Stimulated activated CD4-positive, alpha-beta T cell treated with anti-CD3 and anti-CD28 coated beads, Interleukin-4, amount 100 ng/mL, for 48 hours (primary cell): ENCODE measurements at places on chromosomes 4 and X.
A peak's percentile ranks its signal among the peaks of the same experiment; 100 is the strongest.

DNA sequence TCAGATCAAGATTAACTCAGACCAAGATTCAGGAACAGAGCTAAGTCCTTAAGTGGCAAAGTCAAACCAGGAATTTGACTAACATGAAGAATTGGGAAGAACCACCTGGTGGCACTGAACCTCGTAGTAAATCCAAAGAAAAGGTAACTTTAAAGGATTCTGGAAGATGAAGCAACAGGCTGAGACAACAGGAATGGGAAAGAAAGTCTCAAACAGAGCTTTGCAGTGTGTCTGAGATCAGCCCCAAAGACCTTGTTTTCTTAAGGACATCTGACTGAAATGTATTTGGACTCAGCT is 126.1 kb downstream of the ASB9 start:
- DNase-seq, result no peak

DNA sequence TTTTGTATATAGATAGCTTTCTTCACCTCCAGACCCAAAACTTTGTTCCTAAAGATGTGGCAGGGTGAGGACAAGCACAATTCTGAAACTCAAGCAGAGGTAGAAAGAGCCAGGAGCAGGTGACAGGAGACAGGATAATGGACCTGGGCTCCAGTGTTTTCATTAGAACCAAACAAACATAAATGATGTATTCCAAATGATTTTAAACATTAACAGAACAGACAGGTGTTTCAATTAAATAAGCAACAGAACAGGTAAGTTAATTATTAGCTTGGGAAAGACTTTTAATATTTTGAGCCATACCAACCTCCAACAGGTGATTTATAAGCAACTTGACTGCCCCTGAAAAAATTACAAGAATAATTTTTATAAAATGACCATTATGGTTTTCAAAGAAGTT is 459.4 kb upstream of the LCORL start:
- no peak for DNase-seq

- DNase-seq, result no peak
These were observed 61.9 kb upstream of the IRF2 start for GRCh38 chr4:184536065-184536880.

GRCh38 chrX:65687367-65687766 is 19.9 kb downstream of the MSN start:
- DNase-seq, result no peak

DNA sequence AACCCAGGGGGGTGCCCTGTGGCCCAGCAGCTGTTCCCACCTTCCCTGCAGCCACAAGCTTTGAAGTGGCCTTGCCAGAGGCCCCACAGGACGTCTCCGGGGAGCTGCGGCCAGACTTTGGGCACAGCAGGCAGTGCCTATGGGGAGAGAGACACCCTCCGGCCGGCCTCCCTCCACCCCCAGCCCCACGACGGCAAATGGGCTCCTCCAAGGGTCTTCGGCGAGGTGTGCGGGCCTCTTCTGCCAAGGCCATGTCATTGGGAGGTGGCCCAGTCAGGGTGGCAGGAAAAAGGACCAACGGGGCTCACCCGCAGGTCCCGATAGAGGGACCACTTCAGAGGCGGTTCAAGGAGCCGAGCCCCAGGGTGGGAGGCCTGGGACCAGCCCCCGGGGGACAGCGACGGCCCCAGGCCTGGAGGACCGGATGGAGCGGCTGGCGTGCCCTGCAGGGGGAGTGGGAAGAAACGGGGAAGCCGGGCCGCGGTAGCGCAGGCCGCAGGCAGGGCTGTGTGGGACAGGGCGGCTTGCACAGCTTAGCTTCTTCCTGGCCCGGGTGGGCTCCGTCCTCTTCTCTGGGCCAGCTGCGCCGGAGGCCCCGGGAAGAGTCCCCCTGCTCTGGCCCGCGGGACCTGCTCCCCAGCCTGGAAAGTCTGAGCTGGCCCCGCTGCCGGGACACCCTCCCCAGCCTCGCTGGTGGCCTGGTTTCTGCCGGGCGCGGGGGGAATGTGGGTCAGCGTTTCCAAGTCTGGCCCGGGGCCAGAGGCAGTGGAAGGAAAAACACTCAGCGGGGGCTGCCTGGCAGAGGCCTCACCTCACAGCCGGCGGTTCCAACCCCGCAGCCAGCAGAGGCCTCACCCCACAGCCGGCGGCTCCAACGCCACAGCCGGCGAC is 21.9 kb upstream of the SPON2 start:
- DNase-seq, result no peak

GRCh38 chr4:159422626-159423025 is 319.7 kb downstream of the RAPGEF2 start:
- no peak for DNase-seq

- DNase-seq, result no peak
These were observed 50.4 kb downstream of the STX18 start for GRCh38 chr4:4491396-4491893.

- DNase-seq, result no peak
These were observed 5.5 kb upstream of the OPRPN start for GRCh38 chr4:70392057-70392776.

DNA sequence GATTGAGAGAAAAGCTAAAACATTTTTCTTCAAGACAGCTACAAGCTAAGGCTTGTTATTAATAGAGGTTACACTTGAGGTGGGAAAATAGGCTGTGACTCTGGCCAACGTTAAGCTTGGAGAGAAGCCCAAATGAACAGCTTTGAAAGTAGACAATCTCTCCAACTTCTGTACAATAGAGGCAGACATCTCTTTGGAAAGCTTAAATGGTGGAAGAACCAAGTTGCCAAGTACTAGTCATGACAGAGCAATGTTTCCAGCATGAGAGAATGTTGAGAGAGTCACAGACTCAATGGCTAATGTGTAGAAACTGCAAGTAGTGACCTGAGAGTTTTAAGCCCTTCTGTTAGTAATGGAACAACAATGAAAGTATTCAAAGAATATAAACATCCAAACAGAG is 298.1 kb downstream of the INPP4B start:
- DNase-seq, result no peak

DNA sequence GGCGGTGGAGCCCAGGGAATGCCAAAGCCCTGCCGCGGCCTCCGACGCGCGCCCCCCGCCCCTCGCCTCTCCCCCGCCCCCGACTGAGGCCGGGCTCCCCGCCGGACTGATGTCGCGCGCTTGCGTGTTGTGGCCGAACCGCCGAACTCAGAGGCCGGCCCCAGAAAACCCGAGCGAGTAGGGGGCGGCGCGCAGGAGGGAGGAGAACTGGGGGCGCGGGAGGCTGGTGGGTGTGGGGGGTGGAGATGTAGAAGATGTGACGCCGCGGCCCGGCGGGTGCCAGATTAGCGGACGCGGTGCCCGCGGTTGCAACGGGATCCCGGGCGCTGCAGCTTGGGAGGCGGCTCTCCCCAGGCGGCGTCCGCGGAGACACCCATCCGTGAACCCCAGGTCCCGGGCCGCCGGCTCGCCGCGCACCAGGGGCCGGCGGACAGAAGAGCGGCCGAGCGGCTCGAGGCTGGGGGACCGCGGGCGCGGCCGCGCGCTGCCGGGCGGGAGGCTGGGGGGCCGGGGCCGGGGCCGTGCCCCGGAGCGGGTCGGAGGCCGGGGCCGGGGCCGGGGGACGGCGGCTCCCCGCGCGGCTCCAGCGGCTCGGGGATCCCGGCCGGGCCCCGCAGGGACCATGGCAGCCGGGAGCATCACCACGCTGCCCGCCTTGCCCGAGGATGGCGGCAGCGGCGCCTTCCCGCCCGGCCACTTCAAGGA is at the start of gene FGF2:
Gene FGF2, plus strand, starts transcription at position 279 of the 705 bp plus-strand sequence. Its CDS starts 344 bp downstream, at position 623.
- no peak for DNase-seq

GRCh38 chrX:44456685-44457084 is 86.0 kb downstream of the FUNDC1 start:
- no peak for DNase-seq

- no peak for DNase-seq
These were observed 124.2 kb upstream of the EOLA2 start for GRCh38 chrX:150062292-150063137.

DNA sequence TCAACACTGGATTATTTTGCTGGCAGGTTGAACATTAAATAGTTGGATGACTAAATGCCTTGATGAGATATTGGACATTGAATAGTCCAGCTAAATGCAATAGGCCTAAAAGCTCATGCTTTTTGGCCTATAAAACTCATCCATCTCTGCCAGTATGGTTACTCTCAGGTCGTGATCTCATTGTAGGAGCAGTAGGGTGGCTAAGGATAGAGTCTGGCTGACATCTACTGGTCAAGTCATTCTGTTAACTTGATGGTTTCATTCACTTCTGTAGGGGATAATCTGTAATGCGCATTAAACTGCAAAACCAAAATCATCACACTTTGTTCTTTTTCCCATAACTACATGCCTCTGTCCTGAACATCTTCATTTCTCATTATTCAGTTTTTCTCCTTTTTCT is 227.0 kb downstream of the DKK2 start:
- DNase-seq, result no peak

DNA sequence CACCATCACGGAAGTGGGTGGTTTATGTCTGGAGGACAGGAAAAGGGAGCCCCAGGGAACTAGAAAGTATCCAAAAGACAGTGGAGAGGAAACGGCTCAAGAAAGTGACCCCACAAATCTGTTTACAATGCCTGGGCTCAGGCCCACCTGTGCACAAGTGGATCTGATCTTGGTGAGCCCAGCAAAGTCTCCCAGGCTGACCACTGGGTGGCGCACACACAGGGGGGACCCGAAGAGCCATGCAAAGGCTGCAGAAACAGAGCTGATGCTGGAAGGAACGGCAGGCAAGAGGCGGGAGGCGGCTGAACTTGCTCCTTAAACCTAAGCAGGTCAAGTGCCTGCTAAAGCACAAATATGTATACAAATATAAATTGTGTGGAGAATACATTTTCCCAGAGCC is 9.6 kb downstream of the HAUS7 start:
- peak; percentile 23 for DNase-seq

DNA sequence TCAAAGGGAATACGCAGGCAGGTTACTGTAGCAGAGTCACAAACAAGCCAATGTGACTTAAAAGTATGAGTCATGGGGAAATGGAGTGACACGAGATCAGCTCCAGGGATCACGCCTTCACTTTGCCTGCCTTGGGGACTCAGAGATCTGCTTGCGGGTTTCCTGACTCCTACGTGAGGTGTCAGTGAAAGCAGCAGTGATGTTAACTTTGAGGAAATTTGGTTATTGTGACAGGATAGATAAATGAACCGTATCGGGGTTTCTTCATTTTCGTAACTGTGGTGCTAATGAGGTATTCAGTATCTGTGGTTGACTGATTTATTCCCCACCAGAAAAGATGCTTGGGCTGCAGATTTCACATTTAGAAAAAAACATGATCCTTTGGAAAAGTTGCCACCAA is 383.3 kb upstream of the ZFP42 start:
- DNase-seq, result no peak

GRCh38 chrX:119399772-119400101 is 601 bp downstream of the SLC25A43 start:
- DNase-seq, result no peak

- no peak for DNase-seq
These were observed 36.6 kb downstream of the PITX2 start for GRCh38 chr4:110586131-110586850.
